ENCODE measurements at places on chromosomes 16 and 17. TPM values are rescaled to one million over a fixed set of nuclear protein-coding genes. Genes with fewer than 3 reads are reported as not detected.

Gene TPSG1
- not detected for total RNA-seq

Gene GRB7
- 0.16 TPM for total RNA-seq

Gene CCL4L2
- not detected for total RNA-seq

Gene CTF1
- 4.3 TPM for total RNA-seq

Gene KRT31
- total RNA-seq: not detected

Gene FOXC2
- total RNA-seq: 0.17 TPM

Gene CX3CL1
- under 0.01 TPM for total RNA-seq

Gene ZNF385C
- total RNA-seq: not detected

Gene FASN
- total RNA-seq: 63.3 TPM

Gene SLFN14
- not detected for total RNA-seq

Gene PTX4
- total RNA-seq: not detected

Gene OTOA
- under 0.01 TPM for total RNA-seq

Gene PROCA1
- total RNA-seq: 1.6 TPM

Gene DPEP2
- total RNA-seq: not detected

Gene HOXB6
- total RNA-seq: 3.2 TPM

Gene CACNG1
- total RNA-seq: not detected
